ENCODE measurements at places on chromosomes 12 and 14. TPM values are rescaled to one million over a fixed set of nuclear protein-coding genes. Genes with fewer than 3 reads are reported as not detected.
A peak's percentile ranks its signal among the peaks of the same experiment; 100 is the strongest.

DNA sequence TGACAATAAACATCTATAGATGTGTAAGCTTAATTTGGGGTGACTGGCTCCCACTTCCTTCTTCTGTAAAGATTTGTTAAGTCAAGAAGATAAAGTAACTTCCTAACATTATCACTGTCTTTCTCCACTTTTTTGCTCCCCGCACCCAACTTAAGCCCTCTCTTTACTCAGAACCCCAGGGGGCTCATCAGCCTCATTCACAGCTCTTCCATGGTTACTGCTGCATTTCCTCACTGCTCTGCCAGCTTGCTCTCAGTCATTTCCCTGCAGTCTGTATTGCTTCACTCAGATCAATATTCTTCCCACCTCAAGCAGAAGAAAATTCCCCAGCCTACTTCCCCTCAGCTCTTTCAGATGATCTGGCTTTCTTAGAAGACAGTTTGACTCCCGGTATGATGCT is 102.0 kb downstream of the PIK3C2G start:
- DNase-seq = no peak

- DNase-seq = no peak
Measured at GRCh38 chr14:49106741-49107667, 479.2 kb downstream of the RPS29 start.

GRCh38 chr12:13293096-13293495 is 96.6 kb downstream of the EMP1 start:
- DNase-seq = peak; percentile 16

DNA sequence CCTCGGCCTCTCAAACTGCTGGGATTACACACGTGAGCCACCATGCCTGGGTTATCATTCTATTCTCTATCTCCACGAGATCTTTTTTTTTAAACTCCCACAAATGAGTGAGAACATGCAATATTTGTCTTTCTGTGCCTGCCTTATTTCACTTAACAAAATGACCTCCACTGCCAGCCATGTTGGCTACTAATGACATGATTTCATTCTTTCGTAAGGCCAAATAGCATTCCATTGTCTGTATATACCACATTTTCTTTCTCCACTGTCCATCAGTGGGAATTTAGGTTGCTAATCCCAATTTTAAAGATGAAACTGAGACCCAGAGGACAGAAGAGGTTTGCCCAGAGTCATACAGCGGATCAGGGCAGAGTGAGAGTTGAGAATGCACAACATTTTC is 10.9 kb upstream of the TRPV4 start:
- no peak for DNase-seq

DNA sequence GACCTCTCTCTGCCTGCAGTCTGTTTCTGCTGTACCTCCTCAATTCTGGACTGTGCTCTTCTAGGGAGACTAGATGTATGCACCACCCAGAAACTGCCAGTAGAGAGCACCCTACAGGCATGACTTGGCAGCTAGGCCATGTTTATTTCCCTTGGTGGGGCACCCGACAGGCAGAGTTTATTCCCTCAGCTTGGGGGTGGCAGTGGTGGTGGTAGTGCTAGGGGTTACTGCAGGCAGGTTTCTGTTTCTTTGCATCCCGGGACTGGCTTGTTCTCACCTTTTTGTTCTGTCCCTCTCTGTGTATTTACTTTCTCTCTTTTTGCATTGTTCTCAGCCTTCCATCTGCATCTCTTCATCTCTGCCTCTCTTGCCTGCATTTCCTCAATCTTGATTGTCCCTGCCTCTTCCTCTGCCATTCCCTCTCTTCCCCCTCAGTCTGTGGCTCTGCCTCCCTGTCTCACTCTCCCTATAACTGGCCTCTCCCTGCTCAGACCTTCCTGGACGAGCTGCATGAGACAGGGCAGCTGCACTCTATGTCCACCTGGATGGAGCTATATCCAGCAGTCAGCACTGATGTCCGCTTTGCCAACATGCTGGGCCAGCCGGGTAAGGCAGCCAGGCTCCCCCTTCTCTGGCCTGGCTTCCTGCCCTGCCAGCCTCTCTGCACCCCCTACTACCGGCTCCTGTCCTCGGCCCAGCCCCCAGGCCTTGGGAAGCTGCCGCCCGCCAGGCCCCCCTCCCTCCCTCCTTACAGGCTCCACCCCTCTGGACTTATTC is 13.8 kb downstream of the PRPF40B start:
- DNase-seq = peak; percentile 67

DNA sequence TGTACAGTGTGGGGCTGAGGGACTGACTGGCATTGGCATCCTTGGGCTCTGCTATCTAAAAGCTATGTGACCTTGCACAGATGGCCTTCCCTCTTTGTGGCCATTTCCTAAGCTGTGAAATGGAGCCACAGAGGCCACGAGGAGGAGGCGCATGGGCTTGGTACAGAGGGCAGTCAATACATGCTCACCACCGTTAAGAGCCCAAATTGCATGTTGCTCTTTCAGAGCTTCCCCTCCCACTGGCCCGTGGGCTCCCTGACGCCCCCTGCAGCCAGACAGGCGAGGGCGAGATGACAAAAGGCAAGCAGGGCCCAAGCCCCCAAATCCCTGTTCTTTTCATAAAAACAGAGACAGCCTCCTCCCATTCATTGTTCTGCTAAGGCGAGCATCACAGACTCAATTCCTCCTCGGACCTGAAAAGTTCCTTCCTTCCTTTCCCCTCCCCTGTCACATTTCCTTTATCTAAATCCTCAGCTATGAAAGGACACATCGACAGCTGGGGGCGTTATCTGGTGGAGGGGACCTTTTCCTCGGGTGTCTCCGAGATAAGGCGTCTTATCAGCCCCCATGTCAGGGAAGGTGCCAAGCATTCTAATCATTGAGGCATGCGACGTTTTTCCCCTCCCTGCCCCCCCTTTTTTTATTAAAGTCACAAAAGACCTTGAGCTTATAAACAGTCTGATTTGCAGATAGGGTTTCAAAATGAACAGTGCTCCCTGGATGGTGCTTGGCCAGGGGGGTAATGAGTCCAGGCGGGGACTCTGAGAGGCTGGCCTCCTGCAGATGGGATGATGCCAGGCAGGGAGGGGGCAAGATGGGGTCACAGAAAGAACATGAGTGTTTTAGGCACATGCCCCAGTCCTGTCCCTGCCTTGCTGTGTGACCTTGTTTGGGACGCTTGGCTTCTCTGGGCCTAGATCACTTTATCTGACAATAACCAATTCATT is 26.4 kb downstream of the FAM222A start:
- peak; percentile 5 for DNase-seq

DNA sequence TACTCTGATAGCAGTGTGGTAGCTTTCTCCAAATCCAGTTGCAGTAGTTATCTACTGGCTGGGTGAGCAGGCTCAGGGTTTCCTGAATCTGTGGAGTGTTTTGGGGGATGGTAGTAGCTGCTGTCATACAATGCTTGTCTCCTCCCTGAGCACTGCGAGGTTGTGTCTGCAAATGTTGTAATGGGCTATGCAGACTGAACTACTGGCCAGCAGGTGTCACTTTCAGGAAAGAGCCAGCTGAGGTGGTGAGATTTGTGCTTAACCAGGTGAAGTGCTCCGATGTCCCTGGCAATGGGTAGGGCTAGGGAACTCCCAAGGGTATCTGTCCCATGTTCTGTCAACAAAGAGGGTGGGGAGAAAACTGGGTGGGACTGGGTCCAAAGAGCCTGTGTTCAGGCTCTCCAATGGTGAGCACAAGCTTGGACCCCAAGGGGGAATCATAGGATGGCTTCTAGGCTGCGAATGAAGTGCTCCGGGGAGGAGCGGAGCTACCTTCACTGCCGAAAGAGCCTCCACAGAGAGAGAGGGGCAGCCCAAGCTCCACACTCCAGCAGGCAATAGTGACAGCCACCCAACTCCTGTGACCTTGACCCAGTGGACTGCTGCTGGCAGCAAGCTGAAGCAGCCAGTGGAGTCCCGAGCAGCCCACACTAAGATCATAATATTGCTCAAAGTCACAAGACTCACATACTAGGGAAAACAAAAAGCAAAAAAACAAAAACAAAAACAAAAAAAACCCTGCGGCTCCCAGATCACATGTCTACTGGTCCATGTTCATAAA is 1324.0 kb upstream of the USP15 start:
- DNase-seq = no peak

DNA sequence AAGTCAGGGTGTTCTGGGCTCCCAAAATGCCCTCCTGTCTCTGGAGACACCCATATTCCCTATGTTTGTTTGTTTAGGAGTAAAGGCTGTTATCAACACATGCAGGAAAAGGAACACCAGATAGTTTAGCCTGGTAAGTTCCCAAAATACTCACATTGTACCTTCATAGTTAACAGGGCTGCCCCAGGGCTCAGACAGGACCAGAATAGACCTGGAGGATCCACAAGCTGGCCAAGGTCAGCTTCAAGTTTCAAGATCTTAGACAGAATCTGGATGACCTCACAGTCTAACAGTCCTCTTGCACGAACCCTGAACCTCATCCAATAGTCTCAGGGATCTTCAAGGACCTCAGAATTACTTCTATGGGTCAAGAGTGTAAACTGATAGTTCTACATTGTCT is 18.1 kb upstream of the HSP90B1 start:
- no peak for DNase-seq

GRCh38 chr14:51846631-51847488 is 13.6 kb upstream of the GNG2 start:
- peak; percentile 86 for DNase-seq

DNA sequence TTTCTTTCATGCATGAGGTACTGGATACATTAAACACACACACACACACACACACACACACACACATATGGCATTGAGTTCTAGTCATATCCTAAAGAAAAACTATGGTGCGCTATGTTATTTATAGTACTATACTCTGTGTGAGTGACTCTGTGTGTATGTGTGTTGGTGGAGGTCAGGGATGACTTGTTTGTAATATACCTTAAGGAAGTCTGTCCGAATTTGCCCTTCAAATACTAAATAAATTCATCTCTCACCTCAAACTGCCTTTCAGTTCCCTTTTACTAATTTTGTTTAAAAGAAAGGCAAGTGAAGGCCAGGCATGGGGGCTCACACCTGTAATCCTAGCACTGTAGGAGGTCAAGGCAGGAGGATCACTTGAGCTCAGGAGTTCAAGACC is 2.1 kb upstream of the AKAP5 start:
- no peak for DNase-seq

DNA sequence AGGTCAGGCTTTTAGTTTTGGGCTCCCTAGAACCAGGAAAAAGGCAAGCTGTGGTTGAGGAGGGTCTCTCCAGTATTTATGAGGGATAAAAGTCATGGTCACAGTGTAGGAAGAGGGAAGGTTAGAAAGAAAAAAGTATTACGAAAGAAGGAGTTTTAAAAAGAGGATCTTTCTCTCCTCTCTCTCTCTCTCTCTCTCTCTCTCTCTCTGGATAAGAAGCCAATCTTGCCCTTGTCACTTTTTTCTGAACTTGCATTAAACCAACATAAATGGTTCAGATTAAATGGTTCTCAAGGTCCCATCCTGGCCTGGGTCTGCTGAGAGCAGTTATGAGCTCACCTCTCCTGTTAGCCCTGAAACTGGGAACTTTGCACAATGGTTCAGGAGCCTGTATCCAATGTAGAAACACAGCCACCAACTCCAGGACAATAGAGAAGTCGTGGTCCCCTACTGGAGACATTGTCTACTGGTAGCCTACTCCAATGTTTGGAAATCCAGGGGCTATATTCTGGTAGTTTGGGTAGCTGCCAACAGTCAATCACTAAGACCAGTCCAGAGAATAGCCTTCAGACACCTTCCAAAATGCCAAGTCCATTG is 131.9 kb downstream of the DAD1 start:
- DNase-seq = no peak

- DNase-seq = peak; percentile 46
Measured at GRCh38 chr12:82968631-82969367, 282.1 kb downstream of the TMTC2 start.

- no peak for DNase-seq
Measured at GRCh38 chr12:108842361-108842760, 15.0 kb downstream of the SSH1 start.

- no peak for DNase-seq
Measured at GRCh38 chr14:44505588-44505987, 1.5 kb downstream of the FSCB start.

DNA sequence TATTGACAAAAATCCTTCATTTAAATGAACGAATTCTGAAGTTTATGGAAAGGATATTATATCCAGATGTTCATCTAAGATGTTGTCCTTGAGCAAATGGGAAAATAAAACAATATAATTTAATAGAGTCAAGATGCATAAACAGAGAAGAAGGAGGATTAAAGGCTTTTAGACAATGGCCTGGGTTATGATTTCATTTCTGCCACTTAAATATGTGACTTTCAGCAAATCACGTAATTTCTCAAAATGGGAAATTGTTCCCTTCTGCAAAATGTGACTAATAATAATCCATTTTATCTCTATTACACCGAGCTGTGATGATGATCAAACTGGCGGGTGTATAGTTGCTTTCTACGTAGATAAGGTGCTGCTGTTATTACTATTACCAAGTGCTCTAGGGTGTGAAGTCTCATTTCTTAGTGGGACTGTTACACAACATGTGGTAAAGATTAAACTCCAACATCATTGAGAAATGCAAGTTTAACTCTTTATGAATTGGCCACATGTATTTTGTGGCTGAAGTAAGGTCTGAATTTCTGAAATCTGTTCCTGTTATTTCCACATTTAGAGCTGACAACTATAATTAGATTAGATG is 157.0 kb downstream of the MYRFL start:
- DNase-seq = peak; percentile 80

DNA sequence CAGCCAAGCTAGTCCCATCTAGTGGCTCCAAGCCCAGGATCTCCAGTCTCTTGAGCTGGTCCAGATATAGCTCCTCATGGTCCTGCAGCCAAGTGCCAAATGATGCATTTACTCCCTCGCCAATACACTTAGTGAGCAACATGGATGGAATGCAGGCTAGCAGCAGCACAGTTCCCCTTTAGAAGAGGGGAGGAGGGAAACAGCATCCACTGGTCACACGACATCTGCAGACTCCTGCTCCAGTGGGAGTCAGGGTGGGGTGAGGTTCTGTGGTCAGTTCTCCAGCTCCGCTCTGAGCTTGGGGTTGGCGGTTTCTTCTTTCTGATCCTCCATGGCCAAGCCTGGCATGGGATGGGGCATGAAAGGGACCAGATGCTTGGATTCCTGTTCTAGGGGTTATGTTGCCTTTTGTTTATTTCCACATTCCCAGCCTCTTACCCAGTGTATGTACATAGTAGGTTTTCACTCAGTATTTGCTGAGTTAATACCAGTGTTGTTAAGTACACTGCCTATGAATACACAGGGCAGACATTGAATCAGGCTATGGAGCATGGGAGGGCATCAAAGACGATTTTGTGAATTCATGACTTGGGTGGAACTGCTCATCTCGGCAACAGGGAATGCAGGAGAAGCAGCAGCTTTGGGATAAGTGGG is 57.3 kb downstream of the GALNT16 start:
- no peak for DNase-seq

GRCh38 chr12:127964717-127965116 is 302.3 kb upstream of the TMEM132C start:
- no peak for DNase-seq

The TAS2R14 gene
- total RNA-seq = 3.2 TPM

The DHRS2 gene
- total RNA-seq = not detected

The ATP2B1 gene
- 29.0 TPM for total RNA-seq

The SLC39A5 gene
- 0.67 TPM for total RNA-seq

The AQP6 gene
- 1.8 TPM for total RNA-seq

The ERP27 gene
- not detected for total RNA-seq

The ITGA7 gene
- 101 TPM for total RNA-seq

All from cardiac muscle cell (in vitro differentiated cells and primary cell).